ENCODE measurements at places on chromosomes 1 and 21. TPM values are rescaled to one million over a fixed set of nuclear protein-coding genes. Genes with fewer than 3 reads are reported as not detected.

Gene OR2T35
- not detected for polyA plus RNA-seq

GRCh38 chr21:46000731-46001641, 19.4 kb downstream of the COL6A1 start:
- H3K27ac ChIP-seq, result peak overlapping the region; percentile 64
- H3K4me3 ChIP-seq, result no peak overlapping the region
- no peaks in the 10 kb centered on the region for H3K4me1 ChIP-seq
- DNase-seq, result no peak

DNA sequence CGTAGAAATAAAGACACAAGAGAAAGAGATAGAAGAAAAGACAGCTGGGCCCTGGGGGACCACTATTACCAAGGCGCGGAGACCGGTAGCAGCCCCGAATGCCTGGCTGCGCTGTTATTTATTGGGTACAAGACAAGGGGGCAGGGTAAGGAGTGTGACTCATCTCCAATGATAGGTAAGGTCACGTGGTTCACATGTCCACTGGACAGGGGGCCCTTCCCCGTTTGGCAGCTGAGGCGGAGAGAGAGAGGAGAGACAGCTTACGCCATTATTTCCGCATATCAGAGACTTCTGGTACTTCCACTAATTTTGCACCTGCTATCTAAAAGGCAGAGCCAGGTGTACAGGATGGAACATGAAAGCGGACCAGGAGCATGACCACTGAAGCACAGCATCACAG, 4.1 kb upstream of the TPRG1L start:
- H3K36me3 ChIP-seq, result no peaks in the 10 kb centered on the region
- no peaks in the 10 kb centered on the region for H3K27me3 ChIP-seq
- no peak overlapping the region for H3K27ac ChIP-seq
- peaks cover 12% of the 10 kb centered on the region for H3K4me1 ChIP-seq

DNA sequence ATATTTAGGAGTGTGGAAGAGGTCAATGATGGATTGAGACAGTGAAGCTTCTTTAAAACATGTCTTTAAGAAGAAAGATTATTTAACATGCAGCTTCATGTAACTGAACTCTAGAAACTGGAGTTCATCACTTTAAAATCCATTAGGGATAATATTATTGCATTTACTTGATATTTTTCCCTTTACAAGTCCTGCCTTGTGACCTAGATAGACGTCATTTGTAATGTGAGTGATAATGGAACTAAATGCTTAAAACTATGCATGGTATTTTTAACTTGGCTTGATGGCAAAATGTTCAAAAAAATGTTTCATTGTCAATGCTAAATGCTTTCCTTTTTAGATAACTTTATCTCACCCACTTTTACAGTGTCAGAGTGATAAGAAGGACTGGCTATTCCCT, 723.7 kb downstream of the RWDD3 start:
- H3K27me3 ChIP-seq, result no peaks in the 10 kb centered on the region
- no peak overlapping the region for H3K27ac ChIP-seq
- no peaks in the 10 kb centered on the region for H3K36me3 ChIP-seq
- H3K4me3 ChIP-seq, result no peak overlapping the region
- H3K4me1 ChIP-seq, result no peaks in the 10 kb centered on the region

Gene GJA8
- not detected for polyA plus RNA-seq

GRCh38 chr1:118132000-118132399, 53.0 kb downstream of the SPAG17 start:
- H3K27ac ChIP-seq, result no peak overlapping the region
- H3K4me3 ChIP-seq, result no peak overlapping the region
- no peaks in the 10 kb centered on the region for H3K36me3 ChIP-seq
- no peaks in the 10 kb centered on the region for H3K27me3 ChIP-seq

Gene CAPN8
- 31.0 TPM for polyA plus RNA-seq

- H3K36me3 ChIP-seq, result no peaks in the 10 kb centered on the region
- no peak for DNase-seq
- H3K27ac ChIP-seq, result no peak overlapping the region
- H3K4me1 ChIP-seq, result no peaks in the 10 kb centered on the region
These were observed 50.1 kb downstream of the KCNC4 start for GRCh38 chr1:110260194-110260593.

DNA sequence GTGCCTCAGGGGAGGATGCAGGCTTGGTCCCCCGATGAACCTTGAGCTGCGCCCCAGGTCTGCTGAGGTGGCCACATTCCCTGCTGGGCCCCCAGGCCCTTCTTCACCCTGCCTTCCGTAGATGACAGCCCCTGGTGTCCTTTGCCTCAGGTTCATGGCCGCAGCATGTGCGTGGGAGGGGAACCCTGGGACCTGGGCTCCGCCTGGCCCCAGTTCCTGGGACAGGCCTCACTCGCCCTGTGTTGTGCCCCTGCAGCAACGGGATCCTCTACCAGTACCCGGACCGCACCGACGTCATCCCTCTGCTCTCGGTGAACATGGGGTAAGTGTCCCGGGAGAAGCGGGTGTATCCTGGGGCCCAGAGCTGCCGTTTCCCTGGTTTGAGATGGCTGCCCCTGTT, 5.1 kb upstream of the SLC25A34 start:
- no peak for DNase-seq
- peaks cover 11% of the 10 kb centered on the region for H3K4me1 ChIP-seq
- no peak overlapping the region for H3K27ac ChIP-seq
- no peak overlapping the region for H3K4me3 ChIP-seq

Gene DRAXIN
- not detected for polyA plus RNA-seq

Gene AHCYL1
- polyA plus RNA-seq, result 58.4 TPM

DNA sequence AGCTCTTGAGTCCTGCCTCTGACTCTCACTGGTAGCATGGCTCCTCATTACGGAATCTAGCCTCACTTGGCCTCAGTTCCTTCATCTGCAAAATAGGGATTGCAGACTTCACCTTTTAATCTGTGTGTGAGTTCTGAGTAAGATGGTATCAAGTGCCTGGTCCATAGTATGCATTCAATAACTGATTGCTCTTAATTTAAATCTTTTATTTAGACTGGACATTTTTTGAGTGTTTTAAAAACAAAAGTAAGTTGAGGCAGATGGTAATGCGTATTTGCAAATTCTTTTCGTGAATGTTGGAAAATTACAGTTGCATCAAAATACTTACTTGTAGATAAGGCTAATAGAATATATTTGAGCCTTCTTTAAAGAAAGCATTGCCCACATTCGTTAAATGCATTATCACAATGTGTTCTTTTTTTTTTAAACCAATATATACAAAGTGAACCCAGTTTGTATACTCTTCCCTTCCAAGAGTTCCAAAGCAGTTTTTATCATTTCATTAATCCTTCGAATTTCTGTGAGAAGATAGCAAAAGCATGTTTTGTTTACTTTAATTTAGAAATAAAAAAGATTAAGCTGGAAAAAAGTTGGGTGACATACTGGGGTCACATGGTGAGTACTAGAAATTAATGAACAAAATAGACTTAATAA, 8.1 kb downstream of the DNM3 start:
- no peak for DNase-seq
- H3K4me3 ChIP-seq, result no peak overlapping the region
- no peaks in the 10 kb centered on the region for H3K4me1 ChIP-seq
- H3K36me3 ChIP-seq, result no peaks in the 10 kb centered on the region
- H3K27ac ChIP-seq, result no peak overlapping the region

Gene TCHH
- polyA plus RNA-seq, result not detected

DNA sequence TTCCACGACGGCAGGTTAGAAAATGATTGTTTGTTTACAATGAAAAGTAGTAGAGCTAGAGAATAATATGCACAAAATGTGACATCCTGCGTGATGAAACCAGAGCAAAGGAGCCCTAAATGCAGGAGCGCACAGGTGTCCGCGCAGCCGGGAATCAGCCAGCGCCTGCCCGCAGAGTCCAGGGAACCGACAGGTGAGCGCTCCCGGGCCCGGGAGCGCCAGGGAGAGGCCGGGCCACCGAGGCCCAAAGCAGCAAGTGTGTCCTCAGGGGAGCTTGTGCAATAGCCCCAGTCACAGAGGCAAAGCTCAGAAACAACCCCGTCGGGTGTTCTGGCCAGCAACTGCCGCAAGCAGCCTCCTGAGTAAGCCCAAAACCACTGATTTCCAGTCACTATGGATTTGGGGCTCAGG, 789 bp upstream of the GALE start:
- no peaks in the 10 kb centered on the region for H3K27me3 ChIP-seq
- peak overlapping the region; percentile 97 for H3K27ac ChIP-seq
- H3K4me3 ChIP-seq, result peak overlapping the region; percentile 83
- peaks cover 48% of the 10 kb centered on the region for H3K4me1 ChIP-seq
- H3K36me3 ChIP-seq, result peaks cover 48% of the 10 kb centered on the region
- DNase-seq, result no peak

GRCh38 chr1:235275836-235276235, 52.1 kb downstream of the ARID4B start:
- no peak overlapping the region for H3K27ac ChIP-seq
- H3K4me3 ChIP-seq, result no peak overlapping the region
- H3K27me3 ChIP-seq, result no peaks in the 10 kb centered on the region

GRCh38 chr1:12434174-12434573, 183.8 kb downstream of the DHRS3 start:
- H3K27ac ChIP-seq, result peak overlapping the region; percentile 78
- peaks cover 54% of the 10 kb centered on the region for H3K4me1 ChIP-seq
- peaks cover 3% of the 10 kb centered on the region for H3K36me3 ChIP-seq
- H3K4me3 ChIP-seq, result no peak overlapping the region

Gene DENND2C
- polyA plus RNA-seq, result 1.2 TPM

DNA sequence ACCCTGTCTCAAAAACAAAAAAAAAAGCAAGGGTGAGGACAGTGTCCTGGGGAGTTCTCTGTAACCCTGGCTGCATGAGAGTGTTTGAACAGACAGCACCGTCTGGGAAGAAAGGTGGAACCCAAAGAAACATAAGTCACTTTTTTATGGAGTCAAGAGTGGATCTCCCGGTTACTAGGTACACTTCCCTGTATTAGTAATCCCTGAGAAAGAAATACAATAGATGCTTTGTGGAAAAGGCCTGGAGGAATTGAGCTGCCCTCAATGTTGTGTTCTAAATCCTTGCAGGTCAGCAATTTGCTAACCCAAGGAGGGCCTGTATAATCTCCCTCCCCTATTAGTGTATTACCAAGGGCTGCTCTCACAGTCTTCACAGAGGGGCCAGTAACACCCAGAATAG, 16.6 kb downstream of the DEGS1 start:
- no peak overlapping the region for H3K27ac ChIP-seq
- peaks cover 46% of the 10 kb centered on the region for H3K4me1 ChIP-seq
- no peaks in the 10 kb centered on the region for H3K27me3 ChIP-seq
- no peak overlapping the region for H3K4me3 ChIP-seq

DNA sequence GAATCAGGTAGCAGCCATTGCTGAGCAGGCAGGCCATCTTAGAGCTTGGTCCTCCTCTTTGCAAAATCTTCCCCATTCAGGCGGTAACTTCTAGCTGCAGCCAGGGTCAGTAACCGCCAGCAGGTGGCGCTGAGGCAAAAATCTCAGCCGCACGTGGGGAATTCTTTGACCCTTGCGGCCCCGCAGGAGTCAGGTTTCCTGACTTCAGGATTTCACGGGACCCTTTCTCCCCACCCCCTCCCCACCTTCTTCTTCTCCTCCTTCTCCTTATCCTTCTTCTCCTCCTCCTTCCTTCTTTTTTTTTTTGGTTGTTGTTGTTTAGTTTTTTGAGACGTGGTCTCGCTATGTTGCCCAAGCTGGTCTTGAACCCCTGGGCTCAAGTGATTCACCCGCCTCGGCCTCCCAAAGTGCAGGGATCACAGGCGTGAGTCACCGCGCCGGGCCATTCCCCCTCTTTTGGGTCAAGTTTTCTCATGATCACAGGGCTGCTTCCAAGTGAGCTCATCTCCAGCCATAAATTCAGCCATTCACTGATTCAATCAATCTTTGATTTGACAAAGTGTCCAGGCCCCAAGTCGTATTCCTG, 33.4 kb upstream of the TENT5B start:
- no peak overlapping the region for H3K27ac ChIP-seq
- H3K4me1 ChIP-seq, result peaks cover 24% of the 10 kb centered on the region
- peak; percentile 88 for DNase-seq
- H3K27me3 ChIP-seq, result no peaks in the 10 kb centered on the region
- H3K4me3 ChIP-seq, result no peak overlapping the region
- H3K36me3 ChIP-seq, result no peaks in the 10 kb centered on the region

DNA sequence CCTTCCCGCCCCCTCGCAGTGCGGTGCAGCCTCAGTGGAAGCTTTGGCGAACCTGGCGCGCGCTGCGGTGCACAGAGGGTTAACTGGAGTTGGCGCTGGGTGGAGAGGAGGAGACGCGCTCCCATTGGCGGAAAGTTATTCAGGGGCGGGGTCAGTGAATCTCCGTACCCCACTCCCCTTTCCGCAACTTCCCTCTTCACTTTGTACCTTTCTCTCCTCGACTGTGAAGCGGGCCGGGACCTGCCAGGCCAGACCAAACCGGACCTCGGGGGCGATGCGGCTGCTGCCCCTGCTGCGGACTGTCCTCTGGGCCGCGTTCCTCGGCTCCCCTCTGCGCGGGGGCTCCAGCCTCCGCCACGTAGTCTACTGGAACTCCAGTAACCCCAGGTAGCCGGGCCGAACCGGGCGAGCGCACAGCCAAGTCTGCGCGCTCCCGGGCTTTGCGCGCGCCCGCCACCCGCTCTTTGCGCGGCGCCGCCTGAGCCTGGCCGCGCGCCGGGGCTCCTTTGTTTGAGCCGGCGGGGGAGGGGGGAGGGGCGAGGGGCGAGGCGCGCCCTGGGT, at the start of gene EFNA4:
Gene EFNA4 (plus strand): TSS at position 191 of the 561 bp plus-strand sequence. CDS start 84 bp downstream, at position 275.
- H3K4me1 ChIP-seq, result peaks cover 20% of the 10 kb centered on the region
- H3K36me3 ChIP-seq, result peaks cover 35% of the 10 kb centered on the region
- no peaks in the 10 kb centered on the region for H3K27me3 ChIP-seq
- peak within 1 kb of the TSS; percentile 73 for H3K4me3 ChIP-seq
- H3K27ac ChIP-seq, result peak within 1 kb of the TSS; percentile 91
- DNase-seq, result peak; percentile 87

Gene ADAMTSL4
- polyA plus RNA-seq, result 8.7 TPM

Gene DCDC2B
- polyA plus RNA-seq, result not detected

DNA sequence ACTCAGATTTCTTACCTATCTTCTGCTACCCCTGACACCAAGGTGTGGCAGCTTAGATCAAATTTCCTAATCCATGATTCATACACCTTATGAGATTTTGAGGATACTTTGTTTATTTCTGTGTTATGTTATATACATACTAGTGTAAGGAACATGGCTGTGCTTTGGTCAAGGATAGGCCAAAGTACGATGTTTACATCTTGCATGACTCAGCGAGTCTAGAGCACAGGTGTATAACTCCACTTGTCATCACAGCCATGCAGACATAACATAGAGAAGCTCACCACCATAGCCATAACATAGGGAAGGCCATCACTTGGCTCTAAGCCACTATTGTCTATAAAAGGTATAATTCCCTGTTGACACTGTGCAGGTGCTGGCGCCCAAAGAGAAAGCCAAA, 61.2 kb downstream of the GBP6 start:
- no peaks in the 10 kb centered on the region for H3K27me3 ChIP-seq
- H3K36me3 ChIP-seq, result no peaks in the 10 kb centered on the region
- no peaks in the 10 kb centered on the region for H3K4me1 ChIP-seq
- H3K27ac ChIP-seq, result no peak overlapping the region

- H3K27ac ChIP-seq, result no peak overlapping the region
- H3K36me3 ChIP-seq, result no peaks in the 10 kb centered on the region
- no peak for DNase-seq
- H3K27me3 ChIP-seq, result no peaks in the 10 kb centered on the region
- no peaks in the 10 kb centered on the region for H3K4me1 ChIP-seq
These were observed 60.8 kb upstream of the RALGPS2 start for GRCh38 chr1:178664278-178664677.

DNA sequence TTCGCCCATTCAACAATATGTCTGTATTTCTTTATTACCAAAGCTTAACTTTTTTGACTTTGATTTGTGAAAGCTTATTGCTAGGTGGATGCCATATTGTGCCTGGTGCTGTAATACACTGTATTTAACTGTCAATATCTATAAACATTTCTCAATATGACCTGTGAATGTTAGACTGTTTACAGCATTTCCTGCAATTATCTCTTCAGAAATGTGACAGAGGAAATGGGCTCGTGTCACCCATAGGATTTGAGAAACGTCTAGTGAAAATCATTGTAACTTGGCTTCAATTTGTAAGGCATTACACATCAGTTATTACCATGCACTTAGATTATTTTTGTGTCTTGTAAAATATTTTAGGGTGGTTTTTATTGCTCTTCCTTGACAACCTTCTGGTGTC, 237.8 kb upstream of the ADGRL2 start:
- H3K4me1 ChIP-seq, result no peaks in the 10 kb centered on the region
- no peak overlapping the region for H3K27ac ChIP-seq
- no peaks in the 10 kb centered on the region for H3K36me3 ChIP-seq
- no peak for DNase-seq
- H3K27me3 ChIP-seq, result no peaks in the 10 kb centered on the region
